NCI-H1436 treated with DMSO at 0.1 percent for 48 hours (cell line): ENCODE measurements at places on chromosomes 2 and 18.

DNA sequence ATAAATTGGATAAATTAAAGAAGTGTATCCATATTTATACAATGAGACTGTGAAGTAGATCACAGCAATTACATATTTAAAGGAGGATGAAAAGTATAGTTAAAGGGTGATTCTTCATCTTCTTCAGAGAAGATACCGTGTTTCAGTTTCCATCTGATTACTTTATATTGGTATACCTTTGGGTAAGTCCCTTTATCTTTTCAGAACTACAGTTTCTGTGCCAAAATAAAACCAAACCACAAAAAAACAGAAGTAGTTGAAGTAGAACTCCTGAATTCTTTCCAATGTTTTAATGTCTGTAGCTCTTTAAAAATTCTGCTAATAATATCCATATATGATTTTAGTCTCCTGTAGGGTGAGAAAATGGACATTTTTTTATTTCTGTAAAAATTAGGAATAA lies 231.2 kb upstream of the LINC00305 start:
- DNase-seq, result no peak

GRCh38 chr2:64632835-64633819 lies 20.6 kb downstream of the SERTAD2 start:
- DNase-seq, result no peak

GRCh38 chr2:161241894-161242293 lies 66.3 kb upstream of the PSMD14 start:
- DNase-seq, result no peak

DNA sequence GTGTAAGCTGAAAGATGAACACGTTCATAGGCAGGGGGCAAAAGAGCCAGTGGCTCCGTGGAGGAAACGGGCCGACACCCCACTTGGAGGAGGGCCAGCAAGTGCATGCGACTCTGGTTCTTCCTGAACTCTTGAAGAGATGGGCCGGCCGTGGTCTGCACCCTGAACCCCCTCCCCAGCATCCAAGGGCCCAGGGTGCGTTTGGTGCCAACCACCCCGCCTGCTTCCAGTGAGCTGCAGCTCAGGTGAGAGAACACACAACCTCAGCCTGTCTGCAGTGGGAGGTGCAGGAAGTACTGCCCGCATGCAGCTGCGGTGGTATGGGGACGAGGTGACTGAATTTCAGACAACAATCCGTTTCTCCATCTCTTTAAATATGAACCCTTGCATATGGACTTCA lies 58.9 kb downstream of the ADNP2 start:
- DNase-seq, result no peak

DNA sequence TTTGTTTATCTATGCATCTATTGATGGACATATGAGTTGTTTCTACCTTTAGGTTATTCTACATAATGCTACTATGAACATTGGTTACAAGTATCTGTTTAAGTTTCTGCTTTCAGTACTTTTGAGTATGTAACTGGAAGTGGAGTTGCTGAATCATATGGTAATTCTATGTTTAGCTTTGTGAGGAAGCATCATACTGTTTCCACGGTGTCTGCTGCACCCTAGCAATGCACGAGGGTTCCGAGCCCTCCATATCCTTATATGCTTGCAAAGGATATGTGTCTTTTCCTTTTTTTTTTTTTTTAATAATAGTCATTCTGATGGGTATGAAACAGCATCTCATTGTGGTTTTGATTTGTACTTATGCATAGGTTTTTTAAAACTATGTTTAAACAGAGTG lies 83.7 kb downstream of the FMNL2 start:
- DNase-seq, result no peak

- no peak for DNase-seq
Observed at GRCh38 chr2:86174445-86174844, 20.8 kb downstream of the IMMT start.

DNA sequence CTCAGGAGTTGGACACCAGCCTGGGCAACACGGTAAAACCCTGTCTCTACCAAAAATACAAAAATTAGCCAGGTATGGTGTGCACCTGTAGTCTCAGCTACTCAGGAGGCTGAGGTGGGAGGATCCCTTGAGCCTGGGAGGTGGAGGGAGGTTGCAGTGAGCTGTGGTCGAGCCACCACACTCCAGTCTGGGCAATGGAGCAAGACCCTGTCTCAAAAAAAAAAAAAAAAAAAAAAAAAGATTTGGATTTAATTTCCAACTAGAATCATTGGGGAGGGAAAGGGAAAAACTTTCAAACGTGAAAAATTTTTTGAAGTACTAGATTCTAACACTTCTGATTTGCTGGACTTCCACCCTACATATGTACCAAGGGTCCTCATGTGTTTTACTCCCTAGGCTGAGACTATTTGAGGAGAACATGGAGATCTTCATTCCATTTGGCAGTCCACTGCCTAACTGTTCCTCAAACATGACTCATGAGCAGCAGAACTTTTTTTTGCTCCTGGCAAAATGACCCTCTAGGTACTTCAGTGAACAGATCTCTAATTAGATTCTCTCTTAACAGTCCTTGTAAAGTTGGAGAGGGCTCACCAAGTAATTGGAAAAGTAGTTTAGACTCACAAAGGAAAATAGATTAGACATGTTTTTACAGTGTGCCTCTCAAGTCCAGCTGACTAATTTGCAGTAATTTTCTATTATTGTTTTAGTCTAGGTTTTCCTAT lies 267.6 kb downstream of the METTL4 start:
- no peak for DNase-seq
